ENCODE measurements at places on chromosomes 4 and X.

DNA sequence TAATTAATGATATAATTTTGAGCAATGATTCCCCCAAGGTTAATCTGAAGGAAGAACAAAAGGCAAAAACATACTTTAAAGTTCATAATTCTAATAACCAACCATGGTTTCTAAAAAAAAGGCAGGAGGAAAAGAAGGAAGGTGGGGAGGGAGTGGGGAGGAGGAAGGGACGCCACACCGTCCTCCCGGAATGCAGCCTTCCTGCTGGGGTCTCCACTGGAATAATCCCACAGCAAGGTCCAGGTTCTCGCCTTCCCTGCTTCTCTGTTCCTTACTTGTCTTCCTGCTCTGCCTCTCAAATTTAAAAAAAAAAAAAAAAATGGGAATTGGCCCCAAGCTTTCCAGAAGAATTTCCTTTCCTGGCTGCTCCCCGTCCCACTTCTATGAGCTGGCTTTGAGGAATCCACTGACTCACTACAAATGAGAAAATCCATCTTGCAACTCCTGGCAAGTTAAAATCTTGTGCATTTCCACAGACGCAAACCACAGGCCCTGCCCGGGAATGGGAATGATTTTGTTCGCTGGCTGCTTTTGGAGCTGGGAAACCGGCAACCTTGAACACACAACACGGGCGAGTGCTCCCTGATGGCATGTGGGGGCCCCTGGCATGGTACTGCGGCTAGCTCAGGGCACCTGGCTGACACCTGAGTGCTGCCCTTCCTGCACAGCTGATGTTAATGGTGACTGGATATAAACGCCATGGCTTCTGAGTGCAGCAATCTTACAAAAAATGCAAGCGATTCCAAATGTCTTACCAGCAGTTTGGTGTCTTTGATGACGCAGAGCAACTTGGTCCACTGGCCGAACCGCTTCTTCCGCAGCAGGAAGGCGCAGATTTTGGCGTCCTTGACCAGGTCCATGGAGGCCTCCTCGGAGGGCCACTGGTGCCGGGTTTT is 97.0 kb downstream of the AFAP1 start:
- DNase-seq = no peak
- H3K4me1 ChIP-seq = peaks cover 22% of the 10 kb centered on the region
- H3K4me3 ChIP-seq = no peak overlapping the region

DNA sequence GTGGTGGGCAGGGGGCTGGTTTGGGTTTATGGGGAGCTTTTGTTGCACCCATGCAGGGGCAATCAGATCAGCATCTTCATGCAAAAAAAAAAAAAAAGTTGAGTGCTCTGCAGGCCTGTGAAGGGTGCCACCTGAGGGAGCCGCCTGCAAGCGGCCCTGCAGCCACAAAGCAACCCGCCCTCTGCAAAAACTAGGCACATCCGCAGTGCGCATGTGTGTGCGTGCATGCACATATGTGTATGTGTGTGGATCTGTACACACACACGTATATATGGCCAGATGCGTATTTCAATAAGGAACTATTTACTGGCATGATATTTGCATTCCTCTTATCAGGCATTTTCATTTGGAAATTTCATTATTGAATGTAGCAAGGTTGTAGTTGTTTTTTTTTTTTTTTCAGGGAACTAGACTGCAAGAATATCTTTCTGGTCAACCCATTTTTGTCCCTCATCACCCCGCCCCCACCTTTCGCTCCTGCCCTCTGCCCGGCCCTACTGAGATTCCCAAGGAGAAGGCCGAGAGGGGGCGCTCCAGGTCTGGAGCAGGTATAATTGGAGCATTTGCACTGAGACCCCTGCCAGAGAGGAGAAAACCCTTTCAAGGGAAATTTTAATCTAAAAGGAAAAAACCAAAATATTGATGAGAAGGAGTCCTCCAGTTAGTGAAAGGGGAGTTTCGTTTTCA is 18.1 kb downstream of the CCNQ start:
- H3K27ac ChIP-seq = no peak overlapping the region
- peak; percentile 41 for DNase-seq
- H3K27me3 ChIP-seq = no peaks in the 10 kb centered on the region
- no peak overlapping the region for H3K4me3 ChIP-seq
- H3K4me1 ChIP-seq = peaks cover 29% of the 10 kb centered on the region

GRCh38 chr4:102817021-102817605 is 10.2 kb downstream of the UBE2D3 start:
- DNase-seq = no peak
- H3K27me3 ChIP-seq = no peaks in the 10 kb centered on the region
- no peak overlapping the region for H3K4me3 ChIP-seq
- peaks cover 83% of the 10 kb centered on the region for H3K4me1 ChIP-seq

DNA sequence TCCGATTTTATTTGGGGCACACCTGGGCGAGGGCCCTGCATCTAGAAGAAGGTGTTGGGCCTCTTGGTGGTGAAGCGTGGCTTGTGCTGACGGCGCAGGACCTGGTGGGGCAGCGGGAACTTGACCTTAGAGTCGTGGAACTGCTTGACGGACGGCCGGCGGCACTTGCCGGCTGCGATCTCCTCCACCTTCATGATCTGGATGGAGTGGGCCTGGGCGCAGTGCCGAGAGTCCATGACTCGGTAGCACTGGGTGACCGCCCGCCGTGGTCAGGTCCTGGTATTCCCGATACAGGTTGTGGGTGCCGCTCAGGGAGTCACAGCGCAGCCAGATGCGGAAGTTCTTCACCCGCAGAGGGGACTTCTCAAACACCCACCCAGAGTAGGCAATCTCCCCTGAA is 56.8 kb upstream of the ALG13 start:
- H3K36me3 ChIP-seq = no peaks in the 10 kb centered on the region
- no peaks in the 10 kb centered on the region for H3K4me1 ChIP-seq
- H3K4me3 ChIP-seq = no peak overlapping the region
- no peaks in the 10 kb centered on the region for H3K27me3 ChIP-seq
- no peak for DNase-seq
- H3K27ac ChIP-seq = no peak overlapping the region

- no peak overlapping the region for H3K4me3 ChIP-seq
- H3K27me3 ChIP-seq = no peaks in the 10 kb centered on the region
- H3K27ac ChIP-seq = no peak overlapping the region
Observed at GRCh38 chrX:42585842-42586621, 191.9 kb downstream of the PPP1R2C start.

DNA sequence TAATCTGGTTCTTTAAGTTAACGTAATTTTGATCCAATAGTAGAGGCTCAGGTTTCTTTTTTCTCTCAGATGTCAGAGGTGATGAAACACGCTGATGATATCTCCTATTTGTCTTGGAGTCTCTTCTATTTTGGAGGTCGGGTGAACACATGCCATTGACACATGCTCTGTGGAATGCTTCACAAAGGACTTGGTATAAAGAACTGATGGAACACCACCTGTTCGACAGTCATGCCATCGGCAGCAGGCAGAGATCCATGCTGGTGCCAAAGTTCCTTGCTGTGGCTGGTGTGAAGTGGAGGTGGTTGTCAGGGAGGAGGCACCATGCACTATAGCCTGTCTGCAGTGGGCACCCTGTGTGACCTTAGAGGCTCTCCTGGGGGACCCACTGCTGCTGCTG is 94.9 kb downstream of the ATP8A1 start:
- no peak overlapping the region for H3K4me3 ChIP-seq
- no peak for DNase-seq
- H3K27me3 ChIP-seq = no peaks in the 10 kb centered on the region
- no peaks in the 10 kb centered on the region for H3K4me1 ChIP-seq

GRCh38 chr4:75512386-75513211 is 1.6 kb downstream of the RCHY1 start:
- H3K4me1 ChIP-seq = peaks cover 50% of the 10 kb centered on the region
- peaks cover 25% of the 10 kb centered on the region for H3K36me3 ChIP-seq
- no peak for DNase-seq
- H3K27ac ChIP-seq = peak overlapping the region; percentile 94
- H3K4me3 ChIP-seq = no peak overlapping the region

GRCh38 chr4:185718578-185719499 is 93.2 kb downstream of the SORBS2 start:
- H3K27ac ChIP-seq = no peak overlapping the region
- H3K27me3 ChIP-seq = no peaks in the 10 kb centered on the region
- H3K4me3 ChIP-seq = no peak overlapping the region

- DNase-seq = no peak
- H3K27me3 ChIP-seq = no peaks in the 10 kb centered on the region
- H3K4me1 ChIP-seq = no peaks in the 10 kb centered on the region
- no peaks in the 10 kb centered on the region for H3K36me3 ChIP-seq
Observed at GRCh38 chr4:182593402-182593801, 323.8 kb downstream of the DCTD start.

GRCh38 chrX:47936224-47936939 is 67.4 kb downstream of the ZNF182 start:
- H3K4me1 ChIP-seq = peaks cover 11% of the 10 kb centered on the region
- no peaks in the 10 kb centered on the region for H3K27me3 ChIP-seq
- DNase-seq = peak; percentile 33
- H3K4me3 ChIP-seq = peak overlapping the region; percentile 71
- no peaks in the 10 kb centered on the region for H3K36me3 ChIP-seq
